ENCODE measurements at places on chromosomes 5 and 9.

DNA sequence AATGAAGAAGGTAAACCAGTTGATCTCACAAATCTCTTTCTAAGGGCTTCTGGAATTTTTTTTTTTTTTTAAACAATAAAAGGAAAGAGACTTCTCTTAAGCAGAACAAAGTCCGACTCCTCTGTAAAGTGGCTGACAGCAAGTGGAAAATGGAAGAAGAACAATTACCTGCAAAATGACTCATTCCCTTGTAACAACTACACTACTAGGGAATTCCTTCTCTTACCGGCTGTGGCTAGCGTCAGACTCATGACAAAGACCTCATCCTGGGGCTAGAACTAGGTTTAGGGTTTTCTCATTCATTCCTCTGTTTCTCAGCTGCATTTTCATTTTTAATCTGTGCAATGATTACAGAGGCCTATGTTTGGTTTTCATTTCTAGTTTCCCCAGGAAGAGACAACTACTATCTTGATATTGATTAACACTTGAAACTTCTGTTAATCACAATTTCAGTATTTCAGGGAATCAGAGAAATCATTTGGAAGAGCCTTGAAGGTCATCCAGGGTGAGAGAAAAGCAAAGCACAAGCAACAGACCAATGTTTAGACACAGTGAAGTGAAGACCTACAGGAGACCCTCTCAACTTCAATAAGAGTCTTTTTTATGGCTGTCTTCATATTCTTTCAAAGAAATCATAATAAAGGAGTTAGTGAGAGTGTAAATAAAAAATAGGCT lies 437.9 kb downstream of the RAB3C start:
- no peak for DNase-seq

GRCh38 chr9:71916834-71917534 lies 5.5 kb downstream of the C9orf85 start:
- no peak for DNase-seq

GRCh38 chr9:133030317-133031129 lies at the start of gene GTF3C5:
TSS of gene GTF3C5 (plus strand) at chr9:133030997. CDS start at chr9:133031012, 15 bp downstream.
- DNase-seq = peak; percentile 98

GRCh38 chr5:143398053-143398355 lies 5.5 kb downstream of the NR3C1 start:
- no peak for DNase-seq

GRCh38 chr9:107927276-107927675 lies 437.7 kb upstream of the KLF4 start:
- DNase-seq = no peak

- DNase-seq = no peak
These were observed 18.1 kb downstream of the SAR1B start for GRCh38 chr5:134614450-134615085.

- no peak for DNase-seq
These were observed 364.6 kb downstream of the DMRT2 start for GRCh38 chr9:1414711-1415131.

- DNase-seq = no peak
These were observed 47.0 kb upstream of the MYO10 start for GRCh38 chr5:16983022-16983639.

- peak; percentile 68 for DNase-seq
These were observed 564.7 kb downstream of the PDE4D start for GRCh38 chr5:59328709-59329296.

DNA sequence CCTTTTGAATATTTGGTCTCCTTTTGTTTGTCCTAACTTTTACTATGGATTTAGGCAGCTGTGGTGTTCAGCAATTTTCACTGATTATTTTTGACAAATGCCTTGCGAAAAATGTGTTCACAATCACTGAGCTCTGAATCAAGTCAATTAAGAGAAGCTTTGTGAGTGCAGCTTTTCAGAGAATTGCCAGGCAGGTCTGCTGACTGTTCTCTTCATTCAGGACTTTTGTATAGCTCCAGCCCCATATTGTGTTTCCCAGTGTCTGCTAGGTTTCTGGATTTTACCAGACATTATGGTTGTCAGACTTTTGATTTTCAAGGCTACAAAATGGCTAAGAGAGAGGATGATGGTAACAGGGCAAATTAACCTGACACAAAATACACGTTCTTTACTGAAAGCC lies 1055.9 kb downstream of the CDH18 start:
- no peak for DNase-seq

- no peak for DNase-seq
These were observed 66.6 kb upstream of the ECM2 start for GRCh38 chr9:92602413-92602812.

GRCh38 chr5:175257128-175257846 lies 186.7 kb downstream of the DRD1 start:
- DNase-seq = no peak

DNA sequence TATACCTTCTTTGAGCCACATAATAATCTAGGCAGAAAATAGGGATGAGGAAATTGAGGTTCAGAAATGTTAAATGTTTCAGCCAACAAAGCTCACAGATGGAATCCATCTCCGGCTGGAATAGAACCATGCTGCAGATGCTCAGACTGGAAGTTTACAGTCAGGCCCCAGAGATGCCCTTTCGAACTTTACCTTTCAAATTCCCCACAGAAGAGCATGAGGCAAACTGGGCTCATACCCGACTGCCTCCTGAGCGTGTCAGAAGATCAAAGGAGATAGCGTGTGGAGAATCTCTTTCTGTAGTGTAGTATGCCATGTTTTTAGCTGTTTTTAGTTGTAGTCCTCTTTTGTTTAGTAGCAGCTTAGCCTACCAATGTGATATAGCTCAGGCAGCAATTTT lies 72.0 kb upstream of the DAP start:
- no peak for DNase-seq

DNA sequence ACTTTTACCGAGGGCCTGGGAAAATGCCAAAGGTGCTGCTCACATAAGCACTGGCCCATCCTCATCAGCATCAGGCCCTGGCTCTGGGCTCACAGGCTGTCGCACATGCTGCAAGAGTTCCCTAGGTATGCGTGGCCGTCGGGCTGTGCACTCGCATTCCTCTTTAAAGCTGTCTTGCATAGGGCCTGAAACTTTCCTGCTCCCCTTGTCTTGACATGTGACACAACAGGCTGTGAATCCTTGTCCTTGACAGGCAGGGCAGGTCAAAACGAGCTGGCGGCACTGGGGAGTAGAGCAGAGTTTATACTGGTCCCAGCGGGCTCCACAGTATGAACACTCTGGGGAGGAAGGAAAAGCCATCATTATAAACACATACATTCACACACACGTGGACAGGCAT lies 30.7 kb downstream of the TSTD2 start:
- no peak for DNase-seq

GRCh38 chr9:92048924-92049625 lies 66.1 kb downstream of the SPTLC1 start:
- no peak for DNase-seq

All from NCI-H1105 treated with DMSO at 0.1 percent for 48 hours (cell line).